ENCODE measurements at places on chromosomes 5 and 9.

GRCh38 chr9:77183581-77183980 lies 6.2 kb downstream of the VPS13A start:
- no peak for DNase-seq

DNA sequence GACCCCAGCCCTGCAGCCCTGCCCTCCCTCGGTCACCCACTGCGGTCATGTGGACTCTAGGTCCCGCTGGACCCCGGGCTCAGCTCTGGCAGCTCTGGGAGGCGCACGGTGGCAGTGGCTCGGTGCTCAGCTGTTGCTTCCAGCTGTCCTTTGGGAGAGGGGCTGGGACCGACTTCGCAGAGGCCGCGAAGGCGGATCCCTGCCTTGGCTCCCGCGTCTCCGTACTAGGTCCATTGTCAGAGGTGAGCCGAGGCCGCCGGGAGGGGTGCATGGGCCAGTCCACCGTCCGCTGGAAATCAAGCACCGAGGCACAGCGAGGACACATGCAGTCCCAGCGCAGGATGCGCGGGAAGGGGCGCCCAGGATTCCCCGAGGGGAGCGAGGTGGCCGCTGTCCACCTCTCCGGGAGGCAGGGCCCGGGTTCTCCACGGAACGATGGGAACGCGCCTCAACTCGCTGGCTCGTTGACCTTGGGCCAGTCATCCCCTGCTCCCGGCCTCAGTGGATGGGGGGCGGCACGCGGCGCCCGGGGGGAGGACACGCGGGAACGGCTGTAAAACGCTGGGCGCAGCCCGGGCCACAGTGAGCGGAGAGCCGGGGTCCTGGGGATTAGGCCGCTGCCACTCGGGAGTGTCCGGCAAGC lies 732 bp downstream of the GBGT1 start:
- DNase-seq = no peak

GRCh38 chr9:98874721-98875255 lies 67.3 kb downstream of the GALNT12 start:
- DNase-seq = no peak

DNA sequence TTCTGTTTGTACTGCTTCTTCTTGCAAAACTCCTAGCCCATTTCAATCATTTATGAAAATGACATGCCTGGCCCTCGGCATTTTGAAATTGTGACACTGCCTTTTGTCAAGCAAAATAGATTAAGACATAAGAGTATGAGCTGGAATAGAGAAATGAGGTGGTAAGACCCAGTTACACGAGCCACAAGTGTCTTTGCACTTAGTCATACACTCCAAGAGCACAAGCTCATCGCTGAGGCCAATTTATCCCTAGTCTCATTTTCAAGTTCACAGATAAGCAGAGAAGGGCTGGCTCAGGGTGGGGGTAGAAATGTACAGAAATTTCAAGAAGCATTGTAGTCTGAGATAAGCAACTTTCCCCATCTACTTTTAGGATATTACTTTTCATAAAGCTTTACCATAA lies 40.6 kb upstream of the MAP1B start:
- DNase-seq = no peak

- DNase-seq = no peak
Observed at GRCh38 chr9:108746864-108747263, 108.9 kb downstream of the ACTL7B start.

DNA sequence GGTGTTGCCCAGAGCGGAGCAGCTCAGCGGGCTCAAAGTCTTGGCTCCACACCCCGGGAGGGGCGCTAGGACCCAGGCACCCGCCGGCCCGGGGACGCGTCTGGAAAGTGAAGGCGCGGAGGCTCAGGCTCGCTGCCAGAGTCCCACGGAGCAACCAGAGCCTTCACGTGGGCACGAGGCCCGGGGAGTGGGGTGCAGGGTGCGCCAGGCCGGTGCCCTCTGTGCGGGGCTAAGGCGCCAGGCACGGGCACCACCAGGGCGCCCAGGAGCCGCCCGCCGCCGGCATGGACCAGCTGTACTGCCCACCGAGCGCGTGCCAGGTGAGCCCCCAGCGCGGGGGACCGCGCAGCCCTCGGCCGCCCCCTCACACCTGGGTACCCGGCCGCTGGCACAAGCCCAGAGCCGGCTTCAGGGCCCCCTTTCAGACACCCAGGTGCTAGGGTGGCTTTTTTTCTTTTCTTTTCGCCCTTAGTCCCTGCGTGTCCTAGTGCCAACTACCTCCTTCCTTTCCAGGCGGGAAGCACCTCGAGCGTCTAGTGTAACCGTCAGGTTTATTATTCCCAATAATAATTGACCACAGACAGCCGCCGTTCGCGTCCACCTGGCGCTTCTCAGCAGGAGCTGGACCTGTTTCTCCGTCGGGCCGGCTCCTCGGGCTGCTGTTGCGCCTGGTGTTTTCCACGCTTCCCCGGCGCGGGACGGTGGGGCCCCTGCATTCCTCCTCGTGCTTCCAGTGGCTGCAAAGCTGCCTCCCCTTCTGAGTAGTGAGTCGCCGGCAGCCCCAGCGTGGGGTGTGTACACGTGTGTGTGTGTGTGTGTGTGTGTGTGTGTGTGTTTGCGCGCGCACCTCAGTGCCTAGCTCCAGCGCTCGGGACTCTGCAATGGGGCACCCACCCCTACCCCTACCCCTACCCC lies 30.1 kb upstream of the PDE8B start:
- DNase-seq = no peak

- no peak for DNase-seq
Observed at GRCh38 chr9:2798423-2798822, 45.5 kb downstream of the PUM3 start.

- DNase-seq = no peak
Observed at GRCh38 chr9:8071445-8071798, 271.8 kb upstream of the DMAC1 start.

DNA sequence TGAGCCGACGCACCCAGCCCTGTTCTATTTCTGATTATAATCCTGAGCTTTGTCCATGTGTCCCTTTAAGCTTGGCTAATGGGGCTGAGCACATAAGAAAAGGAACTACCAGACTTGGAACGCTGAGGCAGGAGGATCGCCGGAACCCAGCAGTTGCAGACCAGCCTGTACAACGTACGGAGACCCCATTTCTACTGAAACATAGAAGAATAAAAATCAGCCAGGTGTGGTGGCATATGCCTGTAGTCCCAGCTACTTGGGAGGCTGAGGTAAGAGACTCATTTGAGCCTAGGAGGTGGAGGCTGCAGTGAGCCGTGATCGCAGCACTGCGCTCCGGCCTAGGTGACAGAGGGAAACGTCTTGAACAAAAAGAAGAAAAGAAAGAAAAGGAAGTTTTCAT lies 22.3 kb downstream of the TRIM7 start:
- DNase-seq = no peak

- DNase-seq = peak; percentile 58
Observed at GRCh38 chr9:33510262-33511183, 13.5 kb upstream of the ANKRD18B start.

DNA sequence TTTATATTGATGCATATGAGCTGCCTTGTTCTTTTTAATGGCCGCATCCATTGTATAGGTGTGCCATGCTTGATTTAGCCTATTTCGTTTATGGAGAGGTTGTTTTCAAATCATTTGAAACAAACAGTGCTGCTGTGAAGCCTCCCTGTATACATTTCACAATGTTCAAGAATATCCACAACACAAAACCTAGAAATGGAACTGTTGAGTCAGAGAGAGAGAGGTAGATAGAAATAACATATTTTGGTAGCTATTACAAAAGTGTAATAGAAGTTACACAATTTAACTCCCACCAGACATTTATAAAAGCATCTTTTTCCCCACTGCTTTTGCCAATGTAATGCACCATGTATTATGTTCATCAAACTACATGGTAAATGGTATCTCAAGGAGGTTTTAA lies 82.0 kb downstream of the FRMD3 start:
- DNase-seq = no peak

GRCh38 chr5:149325166-149325735 lies 20.0 kb upstream of the GRPEL2 start:
- no peak for DNase-seq

- no peak for DNase-seq
Observed at GRCh38 chr9:119667916-119668315, 298.7 kb upstream of the BRINP1 start.

- no peak for DNase-seq
Observed at GRCh38 chr9:21527579-21527978, 45.5 kb upstream of the IFNE start.

- DNase-seq = no peak
Observed at GRCh38 chr9:101673642-101674041, 64.8 kb downstream of the GRIN3A start.

DNA sequence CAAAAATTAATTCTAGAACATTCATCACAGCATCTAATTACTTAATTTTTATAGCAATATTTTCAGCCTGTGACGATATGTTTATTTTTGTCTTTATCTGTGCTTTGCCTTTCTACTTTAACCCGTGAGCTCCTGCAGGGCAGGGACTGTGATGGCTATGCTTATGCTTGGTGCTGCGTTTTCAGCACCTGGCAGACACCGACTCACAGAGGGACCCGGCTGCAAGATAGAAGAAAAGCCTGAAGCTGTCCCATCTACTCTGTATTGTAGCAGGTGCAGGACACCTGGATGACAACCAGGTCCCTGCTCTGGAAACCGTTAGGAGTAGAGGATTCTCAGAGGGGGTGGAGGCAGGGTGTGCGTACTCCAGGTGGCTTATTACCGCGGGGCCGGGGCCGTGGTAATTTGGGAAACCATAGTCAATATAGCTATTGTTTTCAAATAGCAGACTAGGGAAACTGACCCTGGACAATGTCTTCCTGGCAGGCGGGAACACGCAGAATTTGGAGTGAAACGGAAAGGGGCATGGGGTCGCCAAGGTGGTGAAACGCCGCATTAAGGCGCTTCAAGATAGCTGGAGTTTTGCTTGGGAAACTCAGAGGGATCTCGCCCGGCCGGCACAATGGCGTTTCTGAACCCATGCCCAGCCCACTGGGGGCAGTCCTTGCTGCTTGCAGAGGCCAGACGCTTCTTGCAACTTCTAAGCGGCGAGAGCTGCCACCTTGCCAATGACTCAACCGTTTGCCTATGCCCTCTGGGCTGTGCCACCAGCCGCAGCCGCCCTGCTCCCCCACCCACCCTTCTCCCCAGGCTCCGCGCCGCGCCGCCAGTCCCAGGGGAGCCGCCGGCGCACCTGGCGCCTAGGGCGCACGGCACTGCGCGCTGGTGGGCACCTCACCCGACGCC lies 140.1 kb upstream of the PALM2AKAP2 start:
- DNase-seq = no peak
